Stimulated activated CD8-positive, alpha-beta memory T cell treated with anti-CD3 and anti-CD28 coated beads, Interleukin-7, amount 100 ng/mL, for 24 hours (primary cell): ENCODE measurements at places on chromosomes 3 and 15.

DNA sequence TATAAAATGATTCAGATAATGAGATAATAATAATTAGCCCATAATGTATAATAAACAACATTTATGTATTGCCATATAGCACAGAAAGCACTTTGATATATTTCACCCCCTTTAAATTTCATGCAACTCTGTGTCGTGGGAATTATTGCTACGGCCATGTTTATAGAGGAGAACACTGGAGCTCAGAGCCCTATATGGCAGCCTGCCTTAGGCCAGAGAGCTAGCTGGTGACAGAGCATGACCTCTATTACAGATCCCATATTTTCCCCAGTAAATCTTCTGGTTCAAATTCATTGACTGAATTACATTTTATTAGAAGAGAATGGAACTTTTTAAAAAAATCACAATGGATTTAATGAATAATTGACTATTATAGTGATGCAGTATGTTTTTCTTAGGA, 25.0 kb downstream of the USP13 start:
- no peak for DNase-seq

GRCh38 chr3:117322866-117323265, 613.3 kb downstream of the TUSC7 start:
- DNase-seq, result no peak

- no peak for DNase-seq
Observed at GRCh38 chr3:11601446-11602238, 42.1 kb downstream of the VGLL4 start.

- DNase-seq, result no peak
Observed at GRCh38 chr15:36826948-36827347, 247.5 kb downstream of the CDIN1 start.

GRCh38 chr3:196631682-196632045, 7.8 kb upstream of the NRROS start:
- DNase-seq, result no peak

DNA sequence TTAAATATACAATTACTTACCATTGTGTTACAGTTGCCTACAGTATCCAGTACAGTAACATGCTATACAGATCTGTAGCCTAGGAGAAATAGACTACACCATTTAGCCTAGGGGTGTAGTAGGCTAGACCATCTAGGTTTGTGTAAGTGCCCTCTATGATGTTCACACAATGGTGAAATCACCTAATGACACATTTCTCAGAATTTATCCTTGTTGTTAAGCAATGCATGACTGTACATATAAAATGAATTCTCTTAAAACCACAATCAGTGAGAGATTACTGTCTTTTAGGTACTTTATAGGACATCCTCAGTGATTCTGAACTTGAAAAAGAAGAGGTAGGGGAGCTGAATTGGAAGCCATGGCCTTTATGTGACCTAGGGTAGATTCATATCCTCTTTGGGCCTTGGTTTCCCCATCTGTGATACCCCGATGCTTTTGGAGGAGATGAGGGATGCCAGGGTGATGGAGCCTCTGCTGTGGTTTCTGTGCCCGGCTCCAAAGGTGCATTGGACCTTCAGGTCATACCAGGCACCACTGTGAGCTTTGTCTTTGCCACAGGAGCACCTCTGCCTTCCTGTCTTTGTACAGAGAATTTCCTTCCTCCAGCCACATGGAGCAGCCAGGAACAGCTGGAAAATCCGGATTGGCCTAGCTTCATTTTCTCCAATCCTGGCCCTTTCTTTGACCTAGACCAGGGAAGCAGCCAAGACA, 51.9 kb upstream of the FLNB start:
- DNase-seq, result no peak

GRCh38 chr3:129121016-129121791, 400 bp downstream of the RAB43 start:
- peak; percentile 27 for DNase-seq

DNA sequence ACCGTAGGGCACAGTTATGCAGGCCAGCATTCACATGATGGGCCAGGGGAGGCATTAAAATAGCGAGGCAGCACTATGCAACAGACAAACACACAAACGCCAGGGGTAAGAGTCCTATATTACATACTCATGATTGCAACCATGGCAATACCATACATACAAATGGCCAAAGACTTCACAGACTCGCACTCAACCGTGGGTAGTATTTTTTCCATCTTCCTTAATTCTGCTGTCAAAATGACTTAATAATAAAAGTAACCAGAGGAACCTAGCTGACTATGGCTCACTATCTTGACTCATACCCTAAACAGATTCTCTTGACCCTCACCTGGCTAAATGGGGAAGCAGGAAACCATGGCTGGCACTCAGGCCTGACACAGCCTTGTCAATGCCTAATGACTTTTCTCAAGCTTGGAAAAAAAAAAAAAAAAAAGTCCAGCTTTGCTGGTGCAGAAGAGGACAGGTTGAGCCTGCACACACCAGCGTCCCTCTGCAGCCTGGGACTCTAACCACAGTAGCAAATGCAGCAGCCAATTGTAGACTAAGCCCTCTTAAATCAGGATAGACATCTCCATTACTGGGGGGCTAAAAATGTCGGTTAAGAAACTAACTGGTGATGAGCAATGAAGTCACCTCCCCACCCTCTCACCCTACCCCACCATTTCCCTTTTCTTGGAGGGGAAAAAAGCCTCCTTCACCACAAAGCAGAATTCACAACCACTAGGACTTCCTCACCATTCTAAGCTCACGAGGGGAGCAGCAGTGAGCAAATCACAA, 23.1 kb downstream of the CCDC12 start:
- DNase-seq, result no peak

DNA sequence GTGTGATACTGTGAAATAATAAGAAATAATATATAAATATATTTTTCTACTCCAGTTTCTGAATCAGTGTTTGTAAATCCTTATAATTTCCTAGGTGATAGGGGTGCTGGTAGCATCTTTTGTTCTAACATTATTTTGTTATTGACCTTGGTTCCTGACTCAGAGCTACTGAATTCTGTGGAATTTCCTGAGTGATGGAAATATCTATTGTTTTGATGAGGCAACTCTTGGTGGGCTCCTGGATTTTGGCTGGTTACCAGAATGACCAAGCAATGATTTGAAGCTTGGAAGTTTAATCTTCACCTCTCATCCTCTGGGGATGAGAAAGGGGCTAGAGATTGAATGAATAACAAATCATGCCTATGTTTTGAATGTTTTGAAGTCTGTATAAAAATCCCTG, 377.3 kb downstream of the LPP start:
- DNase-seq, result no peak

DNA sequence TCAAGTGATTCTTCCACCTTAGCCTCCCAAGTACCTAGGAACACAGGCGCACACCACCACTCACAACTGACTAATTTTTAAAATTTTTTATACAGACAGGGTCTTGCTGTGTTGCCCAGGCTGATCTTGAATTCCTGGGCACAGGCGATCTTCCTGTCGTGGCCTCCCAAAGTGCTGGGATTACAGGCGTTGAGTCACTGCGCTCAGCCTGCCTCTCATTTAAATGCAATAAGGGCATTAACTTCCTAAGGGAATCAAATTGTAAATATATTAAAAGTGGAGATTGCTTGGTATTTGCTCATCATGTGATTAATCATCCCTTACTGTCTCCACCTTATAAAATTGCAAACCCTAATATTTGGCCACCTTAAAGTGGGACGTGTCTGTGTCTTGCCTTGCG, 65.2 kb downstream of the PGPEP1L start:
- DNase-seq, result no peak

DNA sequence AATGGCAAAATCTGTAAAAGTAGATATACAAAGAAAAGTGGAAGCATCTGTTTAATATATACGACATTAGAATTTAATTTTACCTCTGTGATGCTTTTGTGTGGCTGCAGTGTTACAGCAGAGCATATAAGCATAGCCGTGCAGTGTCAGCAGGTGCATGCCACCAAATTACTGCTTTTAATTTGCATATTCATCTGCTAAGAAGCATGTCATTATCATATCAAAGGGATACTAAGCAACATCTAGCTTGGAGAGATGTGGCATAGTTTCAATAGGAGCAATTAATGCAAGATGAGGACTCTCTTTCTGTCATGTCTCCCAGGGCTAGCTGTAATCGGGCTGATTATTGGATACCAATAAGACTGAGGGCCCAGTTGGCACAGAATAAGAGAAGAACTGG, 214.4 kb upstream of the SOX2 start:
- DNase-seq, result no peak

GRCh38 chr15:39154776-39155175, 426.1 kb upstream of the THBS1 start:
- DNase-seq, result no peak

DNA sequence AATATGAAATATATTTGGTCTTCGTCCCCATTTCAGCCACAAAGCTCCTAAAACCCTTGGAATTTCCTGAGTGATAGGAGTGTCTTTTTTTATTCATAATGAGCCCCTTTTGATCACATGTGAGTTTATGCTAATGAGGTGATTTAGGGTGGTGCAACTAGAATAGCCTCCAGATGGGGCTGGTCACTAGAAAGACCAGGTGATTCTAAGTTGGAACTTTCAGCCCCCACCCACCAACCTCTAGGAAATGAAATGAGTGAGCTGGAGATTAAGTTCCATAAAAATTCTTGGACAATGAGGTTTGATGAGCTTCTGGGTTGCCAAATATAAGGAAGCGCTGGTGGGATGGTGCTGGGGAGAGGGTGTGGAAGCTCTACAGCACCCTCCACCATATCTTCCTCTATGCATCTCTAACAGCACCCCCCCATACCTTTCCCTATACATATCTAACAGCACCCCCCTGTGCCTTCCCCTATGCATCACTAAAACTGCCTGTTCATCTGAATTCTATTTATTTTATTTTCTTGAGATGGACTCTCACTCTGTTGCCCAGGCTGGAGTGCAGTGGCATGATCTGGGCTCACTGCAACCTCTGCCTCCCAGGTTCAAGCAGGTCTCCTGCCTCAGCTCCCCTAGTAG, 2.1 kb upstream of the SMCO1 start:
- no peak for DNase-seq

GRCh38 chr3:20007960-20008359, 4.1 kb downstream of the PP2D1 start:
- DNase-seq, result no peak
